Effector memory CD8-positive, alpha-beta T cell (primary cell): ENCODE measurements at places on chromosomes 16 and 17.

DNA sequence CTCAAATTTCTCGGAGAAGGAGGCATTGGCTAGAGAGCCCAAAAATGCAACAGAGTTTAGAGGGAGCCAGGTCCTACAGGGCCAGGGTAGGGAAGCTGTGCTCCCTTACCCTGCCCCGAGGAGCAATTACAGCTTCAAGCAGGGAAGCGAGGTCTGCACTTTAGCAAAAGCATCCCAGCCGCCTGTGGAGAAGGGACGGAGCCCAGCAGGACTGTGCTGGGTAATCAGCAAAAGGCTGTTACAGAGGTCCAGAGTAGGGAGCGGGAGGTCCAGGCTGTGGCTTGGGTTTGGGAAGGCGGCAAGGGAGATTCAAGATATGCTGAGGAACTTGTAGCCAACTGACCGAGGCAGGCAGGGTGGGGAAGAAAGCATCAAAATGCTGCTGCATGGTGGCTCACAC is 162.6 kb downstream of the TMEM132E start:
- no peak for DNase-seq

- DNase-seq = no peak
Measured at GRCh38 chr17:66957951-66958579, 6.4 kb upstream of the CACNG4 start.

DNA sequence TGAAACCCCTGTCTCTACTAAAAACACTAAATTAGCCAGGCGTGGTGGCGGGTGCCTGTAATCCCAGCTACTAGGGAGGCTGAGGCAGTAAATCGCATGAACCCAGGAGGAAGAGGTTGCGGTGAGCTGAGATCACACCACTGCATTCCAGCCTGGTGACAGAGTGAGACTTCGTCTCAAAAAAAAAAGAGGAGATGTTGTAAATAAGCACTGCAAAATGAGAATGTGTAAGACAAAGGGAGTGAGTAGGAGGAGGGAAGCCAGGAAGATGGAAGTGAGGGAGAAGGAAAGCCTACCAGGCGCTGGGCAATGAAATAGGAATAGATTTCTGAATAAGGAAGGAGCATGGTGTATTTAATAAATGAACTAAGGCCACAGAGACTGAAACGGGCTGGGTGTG is 8.7 kb upstream of the PRPF8 start:
- no peak for DNase-seq

DNA sequence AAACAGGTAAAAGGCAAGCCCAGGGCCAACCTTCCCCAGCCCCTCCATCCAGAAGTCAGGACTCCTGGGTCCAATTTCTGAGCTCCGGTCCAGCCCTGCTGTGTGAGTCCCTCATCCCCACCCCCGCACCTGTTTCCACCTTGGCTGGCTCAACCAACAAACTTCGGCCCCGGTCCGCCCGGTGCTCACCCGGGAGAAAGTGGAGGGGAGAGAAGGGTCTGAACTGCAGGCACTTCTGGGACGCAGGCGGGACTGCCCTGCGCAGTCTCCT is 541 bp downstream of the RHBDF2 start:
- no peak for DNase-seq
